ENCODE measurements at places on chromosomes 7 and 10.

- no peak for DNase-seq
Measured at GRCh38 chr7:87505122-87505521, 29.6 kb upstream of the ABCB4 start.

GRCh38 chr10:98168766-98169165 lies 34.3 kb downstream of the R3HCC1L start:
- DNase-seq, result no peak

GRCh38 chr7:143850682-143851081 lies 51.3 kb downstream of the TCAF1 start:
- no peak for DNase-seq

- no peak for DNase-seq
Measured at GRCh38 chr10:84261236-84261915, 16.5 kb downstream of the RGR start.

DNA sequence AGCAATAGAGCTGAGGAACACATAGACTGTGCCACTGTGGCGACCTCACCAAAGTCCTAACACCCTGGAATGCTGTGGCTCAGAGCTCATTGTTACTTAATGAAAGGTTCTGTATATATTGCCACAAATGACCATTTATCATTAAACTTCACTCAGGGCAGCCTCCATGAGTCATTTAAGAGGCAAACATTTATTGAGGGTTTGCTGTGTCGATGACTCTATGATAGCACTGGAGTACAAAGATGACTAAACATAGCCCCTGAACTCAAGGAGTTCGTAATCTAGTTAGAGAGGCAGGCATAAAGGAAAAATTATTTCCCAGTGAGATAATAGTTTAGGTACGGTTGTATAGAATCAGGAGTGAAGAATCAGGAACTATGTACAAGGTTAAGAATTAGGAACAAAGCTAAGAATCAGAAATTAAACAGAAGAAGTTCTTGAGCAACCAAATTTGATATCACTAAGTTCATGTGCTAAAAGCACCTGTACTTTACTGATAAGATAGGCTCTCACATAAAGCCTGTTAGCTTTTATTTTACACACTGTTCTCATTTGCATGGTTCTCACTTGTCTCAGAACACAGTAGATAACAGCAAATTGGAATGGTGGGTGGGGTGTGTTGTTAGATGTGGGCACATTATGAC lies 7.9 kb downstream of the ENTPD7 start:
- peak; percentile 78 for DNase-seq

DNA sequence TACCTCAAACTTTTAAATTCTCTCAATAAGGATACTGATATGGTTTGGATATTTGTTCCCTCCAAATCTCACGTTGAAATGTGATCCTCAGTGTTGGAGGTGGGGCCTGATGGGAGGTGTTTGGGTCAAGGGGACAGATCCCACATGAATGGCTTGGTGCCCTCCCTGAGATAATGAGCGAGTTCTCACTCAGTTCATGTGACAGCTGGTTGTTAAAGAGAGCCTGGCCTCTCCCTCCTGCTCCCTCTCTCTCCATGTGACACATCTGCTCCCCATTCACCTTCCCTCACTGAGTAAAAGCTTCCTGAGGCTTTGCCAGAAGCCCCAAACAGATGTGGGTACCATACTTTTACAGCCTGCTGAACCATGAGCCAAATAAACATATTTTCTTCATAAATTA lies 19.2 kb downstream of the ABCB4 start:
- DNase-seq, result no peak

DNA sequence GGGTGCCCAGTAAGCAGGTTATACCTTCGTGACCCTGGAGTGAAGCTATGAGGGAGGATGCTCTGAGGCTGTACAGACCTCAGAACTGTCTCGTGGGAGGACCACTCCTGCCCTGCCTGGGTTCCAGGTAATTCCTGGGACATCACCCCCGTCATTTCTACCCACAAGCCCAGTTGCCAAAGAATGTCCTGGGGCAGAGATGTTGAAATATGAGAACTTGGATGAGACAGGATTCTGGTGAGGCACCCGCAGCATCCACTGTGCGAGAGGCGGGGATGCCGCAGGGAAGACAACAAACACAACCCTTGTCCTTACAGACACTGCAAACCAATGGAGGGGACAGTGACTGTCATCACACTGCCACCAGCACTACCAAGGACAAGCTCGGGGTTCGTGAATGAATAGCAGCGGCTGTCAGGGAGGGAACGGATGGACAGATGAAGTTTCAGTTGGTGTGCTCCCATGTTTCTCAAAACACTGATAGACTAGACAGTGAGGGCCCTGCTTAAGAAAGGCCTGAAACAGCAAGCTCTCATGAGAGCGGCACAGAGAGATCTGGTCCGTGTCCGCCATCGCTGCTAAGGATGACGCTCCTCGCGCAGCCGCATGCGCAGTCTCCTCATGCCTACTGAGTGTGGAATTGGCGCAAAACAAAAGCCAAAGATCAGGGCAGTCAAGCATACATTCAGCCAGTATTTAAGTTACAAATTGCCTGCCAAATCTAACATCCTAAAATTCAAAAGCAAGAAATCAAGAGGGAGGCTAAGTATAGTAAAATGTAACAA lies 82.0 kb upstream of the RHEB start:
- DNase-seq, result no peak

GRCh38 chr10:63173468-63174232 lies 40.5 kb downstream of the NRBF2 start:
- no peak for DNase-seq

DNA sequence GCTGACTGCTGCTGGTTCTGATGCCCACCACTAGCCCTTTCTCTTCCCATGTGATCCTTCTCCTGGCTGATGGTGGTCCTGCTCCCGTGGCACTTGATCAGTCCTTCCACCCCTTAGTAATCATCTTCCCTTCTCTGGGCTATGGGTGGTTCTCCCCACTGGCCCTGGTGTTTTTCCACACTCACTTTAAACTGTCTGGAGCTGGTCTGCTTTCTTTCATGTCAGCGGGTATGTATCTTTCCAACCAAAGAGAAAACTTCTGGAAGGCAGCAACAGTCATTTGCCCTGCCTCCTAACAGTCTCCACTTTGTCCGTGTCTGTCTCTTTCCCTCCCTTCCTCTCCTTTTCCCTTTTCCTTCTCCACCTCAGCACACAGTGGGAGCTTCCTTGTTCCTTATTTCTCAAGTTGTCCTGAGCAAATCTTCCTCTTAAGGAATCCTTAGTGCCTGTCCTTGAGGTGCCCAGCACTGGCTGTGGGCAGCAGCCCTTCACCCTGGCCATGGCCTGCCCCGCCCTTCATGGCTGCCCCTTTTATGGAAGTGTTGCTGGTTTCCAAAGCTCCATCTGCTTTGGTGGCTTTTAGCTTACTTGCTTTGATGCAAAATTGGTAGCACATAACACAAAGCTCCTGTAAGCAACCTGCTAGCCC lies 189.0 kb downstream of the TCF7L2 start:
- no peak for DNase-seq

DNA sequence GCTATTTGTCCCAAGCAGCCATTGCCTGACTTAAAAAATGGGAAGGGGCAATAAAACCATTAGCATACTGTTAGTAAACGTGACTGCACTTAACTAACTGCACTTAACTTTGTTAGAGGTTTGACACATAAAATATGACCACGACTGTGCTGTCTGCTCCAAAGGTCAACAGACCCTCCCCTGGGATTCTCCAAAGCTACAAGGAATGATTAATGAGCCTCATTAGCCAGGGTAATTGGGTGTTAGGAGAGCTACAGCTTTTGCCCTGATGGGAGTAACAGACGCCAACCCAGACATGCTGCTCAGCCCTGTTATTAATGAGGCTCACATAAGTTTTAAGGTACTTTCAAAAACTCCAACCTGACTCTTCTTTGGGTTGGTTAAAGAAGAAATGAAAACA lies 129.4 kb upstream of the PLPP4 start:
- DNase-seq, result no peak

DNA sequence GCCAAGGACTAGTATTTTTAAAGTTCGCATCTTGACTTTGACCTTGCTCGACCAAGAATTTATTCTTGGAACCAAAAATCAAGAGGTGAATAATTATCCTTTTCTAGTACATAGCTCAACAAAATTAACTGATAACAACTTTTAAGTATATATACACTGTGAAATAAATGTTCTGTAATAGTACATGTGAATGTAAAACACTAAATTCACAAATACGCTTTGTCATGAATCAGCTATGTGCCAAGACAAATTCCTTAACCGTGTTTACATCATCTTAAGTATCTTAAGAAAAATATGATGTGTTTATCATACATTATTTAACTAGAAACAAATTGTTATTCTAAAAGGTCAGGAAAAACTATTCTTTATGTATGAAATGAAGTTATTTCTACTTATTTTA lies 83.3 kb downstream of the CUL2 start:
- DNase-seq, result no peak

DNA sequence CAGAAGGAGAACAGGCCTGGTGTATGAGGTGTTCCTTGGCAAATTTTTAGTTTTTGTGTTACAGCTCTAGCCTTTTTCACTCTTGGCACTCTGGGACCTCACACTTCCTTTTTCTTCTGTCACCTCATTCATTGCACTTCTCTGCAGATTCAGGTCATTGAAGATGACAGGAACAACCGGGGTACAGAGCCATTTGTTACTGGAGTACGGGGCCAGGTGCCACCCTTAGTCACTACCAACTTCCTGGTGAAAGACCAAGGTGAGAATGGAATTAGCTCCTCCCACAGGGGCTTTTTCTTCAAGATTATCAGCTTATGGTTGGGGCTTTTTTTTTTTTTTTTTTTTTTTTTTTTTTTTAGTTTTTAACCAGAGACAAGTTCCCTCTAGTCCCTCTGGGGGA lies 18.5 kb upstream of the CHCHD1 start:
- no peak for DNase-seq

DNA sequence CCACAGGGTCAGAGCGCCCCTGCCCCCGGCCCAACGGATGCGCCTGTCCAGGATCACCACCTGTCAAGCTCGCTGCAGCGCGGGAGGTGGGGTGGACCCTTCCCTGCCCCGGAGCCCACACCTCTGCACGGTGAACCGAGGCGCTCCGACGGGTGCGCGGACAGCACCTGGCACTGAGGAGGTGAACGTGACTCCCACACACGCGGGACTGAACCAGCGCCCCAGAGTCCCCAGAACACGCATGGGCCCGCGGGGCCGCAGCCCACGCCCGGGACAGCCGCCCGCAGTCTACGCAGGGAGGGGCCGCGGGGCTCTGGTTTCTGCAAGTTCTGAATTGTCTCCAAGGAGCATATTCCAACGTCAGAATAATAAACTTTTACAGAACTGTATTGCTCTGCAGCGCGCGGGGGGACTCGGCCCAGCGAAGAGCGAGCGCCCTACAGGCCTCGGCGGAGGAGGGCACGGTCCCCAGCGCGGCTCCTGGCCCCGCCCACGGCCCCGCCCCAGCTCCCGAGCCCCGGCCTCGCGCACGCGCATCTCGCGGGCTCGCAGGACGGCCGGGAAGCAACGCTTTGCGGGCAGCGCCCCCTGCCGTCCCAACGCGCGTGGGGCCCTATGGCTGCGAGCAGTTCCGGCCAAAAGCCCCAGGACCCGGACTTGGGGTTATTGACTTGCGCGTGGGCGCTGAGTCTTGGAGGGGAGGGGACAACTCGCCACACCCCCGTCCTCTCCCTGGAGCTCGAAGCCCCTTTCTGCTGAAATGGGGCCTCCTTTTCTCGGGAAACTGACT lies 29.7 kb downstream of the OAT start:
- DNase-seq, result no peak

- no peak for DNase-seq
Measured at GRCh38 chr7:114843102-114843501, 78.8 kb upstream of the MDFIC start.

DNA sequence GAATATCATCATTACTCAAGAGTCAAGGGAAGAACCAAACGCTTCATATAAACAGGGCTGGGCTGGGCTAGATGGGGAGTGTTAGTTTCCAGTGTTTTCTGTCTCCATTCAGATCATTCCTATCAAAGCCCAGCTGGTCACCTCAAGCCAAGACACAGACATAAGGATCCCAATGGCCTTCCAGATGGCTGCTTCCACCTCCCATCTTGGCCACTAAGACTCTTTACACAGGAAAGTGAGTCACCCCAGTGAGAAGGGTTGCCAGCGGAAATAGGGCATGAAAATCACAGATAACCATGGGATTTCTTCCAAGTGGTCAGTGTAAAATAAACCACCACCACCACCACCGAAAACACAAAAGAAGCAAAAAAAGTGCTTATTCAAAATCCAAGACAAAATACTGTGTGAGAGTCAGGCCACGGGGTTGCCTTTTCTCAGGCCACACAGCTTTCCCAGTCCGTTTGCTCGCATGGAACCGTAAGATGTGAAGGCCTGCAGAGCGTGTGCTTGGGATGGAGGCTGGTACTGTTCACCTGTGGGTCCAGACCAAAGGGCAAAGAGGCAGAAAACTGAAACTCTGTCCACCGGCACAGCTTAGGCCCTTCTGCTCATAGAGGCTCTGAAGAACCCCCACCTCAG lies 5.6 kb downstream of the PRSS2 start:
- DNase-seq, result peak; percentile 23

DNA sequence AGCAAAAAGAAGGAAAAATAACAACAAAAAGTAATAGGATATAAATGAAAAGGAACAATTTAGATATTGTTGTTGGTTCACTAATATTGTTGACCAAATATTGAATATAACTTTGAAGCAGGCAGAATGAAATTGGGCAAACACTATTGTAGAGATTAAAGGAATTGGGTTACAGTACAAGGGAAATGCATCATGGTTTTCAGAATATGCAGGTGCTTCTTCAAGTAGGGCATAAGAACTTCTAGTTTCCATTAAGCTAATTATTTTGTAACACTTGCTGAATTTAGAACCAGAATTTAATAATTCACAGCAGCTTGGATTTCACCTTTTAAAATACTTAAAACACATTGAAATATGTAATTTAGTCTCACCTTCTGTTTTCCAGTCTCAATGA lies 36.5 kb downstream of the RPA3 start:
- DNase-seq, result no peak

DNA sequence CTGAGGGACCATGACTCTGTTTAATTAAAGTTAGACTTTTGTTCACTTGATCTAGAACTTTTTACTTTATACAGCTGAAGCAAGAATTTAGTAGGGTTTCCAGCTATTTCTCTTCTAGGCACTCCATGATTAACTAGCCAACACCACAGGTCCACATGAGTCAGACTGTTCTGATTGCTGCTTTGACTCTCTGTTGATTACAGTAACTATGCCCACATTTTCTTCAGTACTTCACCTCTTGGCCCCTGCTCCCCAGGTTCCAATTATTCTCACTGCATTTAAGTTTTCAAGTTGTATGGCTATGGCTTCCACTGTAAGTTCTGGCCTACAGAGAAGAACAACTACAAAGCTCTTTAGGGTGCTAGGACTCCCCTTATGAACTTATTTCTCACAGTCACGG lies 737.2 kb upstream of the IGFBP3 start:
- DNase-seq, result no peak

GRCh38 chr7:4272141-4272540 lies 410.0 kb upstream of the FOXK1 start:
- no peak for DNase-seq

GRCh38 chr7:68014031-68014736 lies 1017.6 kb downstream of the TYW1 start:
- DNase-seq, result no peak

DNA sequence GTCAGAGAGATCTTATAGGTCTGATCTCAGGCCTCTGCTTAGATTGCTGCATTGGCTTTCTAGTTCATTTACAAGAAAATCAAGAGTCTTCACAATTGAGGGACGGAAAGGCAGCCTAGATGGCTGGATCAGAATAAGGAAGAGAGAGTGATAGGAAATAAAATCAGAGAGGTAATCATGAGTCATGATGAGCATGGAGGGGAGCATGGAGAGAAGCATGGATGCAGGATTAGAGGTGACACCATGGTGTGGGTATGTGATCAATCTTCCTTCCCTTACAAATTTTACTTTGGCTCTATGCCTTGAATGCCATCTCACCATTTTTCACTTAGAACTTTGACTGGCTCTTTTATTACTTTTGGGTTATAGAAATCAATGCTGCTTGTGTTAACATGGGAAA lies 1.4 kb downstream of the BCCIP start:
- no peak for DNase-seq

- no peak for DNase-seq
Measured at GRCh38 chr7:85023066-85023712, 163.7 kb downstream of the SEMA3D start.
